Left ventricle myocardium superior (tissue), 1 donor: ENCODE measurements at places on chromosomes 6 and 20.

DNA sequence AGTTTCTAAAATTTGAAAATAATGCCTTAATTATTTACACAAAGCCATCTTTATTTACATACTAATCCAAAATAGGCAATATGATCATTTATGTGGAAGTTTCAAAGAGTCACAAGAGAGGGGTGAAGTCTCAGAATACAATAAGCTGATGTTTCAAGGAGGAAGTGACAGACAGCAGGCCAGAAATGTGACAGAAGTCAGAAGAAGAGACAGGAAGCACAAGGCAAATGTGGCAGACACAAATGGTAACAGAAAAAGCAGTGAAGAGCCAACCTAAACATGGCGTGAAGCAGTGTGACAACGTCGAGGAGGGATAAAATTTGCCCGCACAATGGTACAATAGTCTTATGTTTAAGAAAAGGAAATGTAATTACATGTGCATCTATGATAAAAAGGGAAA, 59.8 kb downstream of the SHPRH start:
- DNase-seq: no peak

DNA sequence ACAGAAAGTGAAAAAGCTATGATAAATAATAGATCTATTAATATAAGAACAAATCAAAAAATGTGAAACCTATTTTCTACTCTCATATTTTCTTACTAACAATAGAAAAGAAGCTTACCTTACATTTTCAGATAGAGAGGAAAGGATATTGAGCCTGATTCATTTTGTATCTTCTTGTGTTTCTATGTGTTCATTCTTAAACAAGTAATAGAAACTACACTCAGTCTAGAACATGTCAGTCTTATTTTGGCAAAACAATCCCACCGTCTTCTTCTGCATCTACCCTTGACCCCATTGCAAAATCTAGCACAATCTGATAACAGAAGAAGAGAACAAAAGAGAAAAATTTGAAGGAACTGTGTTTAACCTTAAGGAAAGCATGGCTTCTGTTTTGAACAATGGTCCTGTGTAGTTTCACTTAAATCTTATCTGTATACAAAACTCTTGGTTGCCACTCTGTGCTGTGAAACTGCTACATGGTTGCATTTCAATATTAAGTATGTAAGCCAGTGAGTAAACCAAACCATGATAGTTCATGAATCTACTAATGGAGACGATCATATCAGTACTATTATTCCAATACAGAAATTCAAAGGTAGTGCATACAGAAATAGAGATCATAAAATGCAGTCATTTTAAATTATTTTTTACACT, 69.5 kb upstream of the LGSN start:
- no peak for DNase-seq

- no peak for DNase-seq
Observed at GRCh38 chr6:3545156-3545555, 88.3 kb upstream of the SLC22A23 start.

DNA sequence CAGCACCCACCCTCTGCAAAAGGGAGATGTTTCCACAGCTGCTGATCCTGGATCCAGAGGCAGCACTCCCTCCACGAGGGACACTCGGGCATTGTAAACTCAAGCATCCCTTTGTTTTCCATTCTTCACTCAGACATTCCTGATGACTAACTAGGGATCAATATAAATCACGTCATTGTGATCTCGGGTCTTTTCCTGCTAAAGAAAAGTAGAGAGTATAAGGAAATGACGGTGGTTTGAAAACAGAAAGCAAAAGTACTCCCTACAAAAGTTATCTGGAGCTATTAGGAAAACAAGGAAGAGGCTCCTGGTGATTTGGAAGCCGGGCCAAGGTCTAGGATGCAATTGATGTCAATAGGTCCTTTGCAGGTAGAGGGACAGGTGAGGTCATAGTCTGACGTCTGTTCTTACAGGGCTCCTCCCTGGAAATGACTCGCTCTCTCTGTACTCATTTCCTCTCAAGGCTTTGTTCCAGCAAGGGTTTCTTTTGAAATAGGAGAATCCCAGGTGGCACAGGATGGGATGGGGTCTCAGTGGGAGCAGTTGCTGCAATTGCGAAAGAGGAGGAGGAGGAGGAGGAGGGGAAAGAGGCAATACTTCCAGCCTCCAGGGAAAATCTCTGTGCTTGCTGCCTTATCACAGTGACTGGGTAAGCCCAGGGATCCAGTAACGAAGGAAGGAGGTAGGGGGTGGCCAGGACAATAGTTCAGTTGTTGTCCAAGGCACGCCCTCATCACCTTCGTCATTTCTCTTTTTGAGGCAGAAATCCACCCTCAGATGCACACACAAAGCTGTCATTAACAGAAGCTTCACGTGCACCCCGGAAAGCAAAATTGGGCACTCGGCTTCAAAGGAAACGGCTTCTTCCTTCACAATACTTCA, 222.8 kb downstream of the LY86 start:
- DNase-seq: no peak

GRCh38 chr6:113855500-113856374, 1.4 kb upstream of the MARCKS start:
- DNase-seq: peak; percentile 50

- no peak for DNase-seq
Observed at GRCh38 chr6:108365478-108365877, 70.6 kb downstream of the AFG1L start.

- no peak for DNase-seq
Observed at GRCh38 chr6:165766457-165766856, 103.4 kb upstream of the PDE10A start.
